ENCODE measurements at places on chromosomes 1 and 21. TPM values are rescaled to one million over a fixed set of nuclear protein-coding genes. Genes with fewer than 3 reads are reported as not detected.
A peak's percentile ranks its signal among the peaks of the same experiment; 100 is the strongest.

EDARADD gene
- total RNA-seq: 2.3 TPM

ZNF695 gene
- 1.4 TPM for total RNA-seq

- H3K4me3 ChIP-seq: peak overlapping the region; percentile 88
- H3K4me1 ChIP-seq: peaks cover 17% of the 10 kb centered on the region
- H3K27ac ChIP-seq: peak overlapping the region; percentile 90
- DNase-seq: peak; percentile 73
- H3K27me3 ChIP-seq: no peaks in the 10 kb centered on the region
- no peaks in the 10 kb centered on the region for H3K36me3 ChIP-seq
These were observed 657 bp upstream of the LIN9 start for GRCh38 chr1:226309398-226310244.

GRCh38 chr1:193013005-193013404 lies 46.2 kb downstream of the UCHL5 start:
- no peaks in the 10 kb centered on the region for H3K36me3 ChIP-seq
- no peak overlapping the region for H3K27ac ChIP-seq
- peaks cover 5% of the 10 kb centered on the region for H3K4me1 ChIP-seq
- H3K4me3 ChIP-seq: no peak overlapping the region

GRCh38 chr1:110420874-110421793 lies 13.6 kb upstream of the LAMTOR5 start:
- DNase-seq: no peak
- H3K36me3 ChIP-seq: no peaks in the 10 kb centered on the region
- no peak overlapping the region for H3K4me3 ChIP-seq
- no peaks in the 10 kb centered on the region for H3K4me1 ChIP-seq
- no peaks in the 10 kb centered on the region for H3K27me3 ChIP-seq
- H3K27ac ChIP-seq: peak overlapping the region; percentile 28

Data from lung (tissue), 17 donors.